ENCODE measurements at places on chromosomes 6 and 20. TPM values are rescaled to one million over a fixed set of nuclear protein-coding genes. Genes with fewer than 3 reads are reported as not detected.

Gene ALDH8A1
- total RNA-seq, result 2.0 TPM

Gene NKX2-4
- total RNA-seq, result not detected

Gene C6orf52
- 10.9 TPM for total RNA-seq

DNA sequence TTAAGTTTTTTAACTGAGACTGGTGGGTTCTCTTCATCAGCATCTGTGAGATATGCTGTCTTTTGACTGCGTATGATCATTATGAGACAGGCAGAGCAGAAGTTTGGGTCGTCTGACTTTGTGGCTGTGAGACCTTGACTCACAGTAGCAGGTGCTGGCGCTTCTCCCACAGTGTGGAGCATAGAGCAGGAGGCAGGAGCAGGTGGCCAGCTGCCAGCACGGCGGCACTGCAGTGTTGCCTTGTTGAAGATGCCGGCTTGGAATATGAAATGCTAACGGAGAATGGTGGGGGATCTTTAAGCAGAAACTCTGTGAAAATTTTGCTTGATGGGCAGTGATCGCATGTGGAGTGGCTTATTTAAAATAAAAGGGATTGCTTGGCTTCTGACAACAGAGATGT is 105.0 kb downstream of the TIAM2 start:
- no peak for DNase-seq

Gene PACSIN1
- 12.5 TPM for total RNA-seq

Data from cardiac muscle cell (in vitro differentiated cells and primary cell).